ENCODE measurements at places on chromosomes 5 and 9.

DNA sequence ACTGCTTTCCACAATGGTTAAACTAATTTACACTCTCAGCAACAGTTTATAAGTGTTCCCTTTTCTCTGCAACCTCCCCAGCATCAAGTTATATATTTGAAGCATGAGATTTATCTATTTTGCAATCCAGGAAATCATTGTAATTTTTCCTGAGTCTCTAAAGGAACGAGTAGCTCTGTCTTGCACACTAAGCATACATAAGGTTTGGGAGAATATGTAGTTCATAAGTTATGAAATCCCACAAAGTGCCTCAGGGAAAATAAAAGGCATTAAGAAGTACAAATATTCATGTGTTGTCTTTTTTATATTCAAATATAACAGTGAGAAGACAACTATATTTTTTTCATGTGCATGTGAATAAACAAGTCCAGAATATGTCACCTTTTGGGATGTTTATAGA, 377.1 kb upstream of the RORB start:
- no peak for DNase-seq

GRCh38 chr5:15550502-15551112, 50.6 kb downstream of the FBXL7 start:
- no peak for DNase-seq

DNA sequence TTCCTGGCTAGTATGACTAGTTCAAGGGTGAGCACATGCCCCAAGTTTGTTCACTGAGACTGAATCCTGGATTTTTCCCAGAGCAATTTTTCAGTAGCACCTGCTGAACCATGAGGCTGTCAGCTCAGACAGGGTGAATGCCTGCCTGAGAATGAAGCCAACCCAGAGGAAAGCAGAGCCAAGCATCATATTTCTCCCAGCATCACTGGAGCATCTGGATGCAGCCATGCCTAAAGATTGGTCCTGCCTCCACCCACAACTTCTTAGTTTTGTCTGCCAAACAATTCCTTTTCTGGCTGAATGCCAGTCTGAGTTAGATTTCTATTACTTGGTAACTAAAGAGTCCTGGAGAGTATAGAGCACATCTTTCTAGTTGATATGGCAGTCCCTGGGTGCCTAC, 343.6 kb downstream of the CSNK1G3 start:
- DNase-seq: no peak

- DNase-seq: peak; percentile 85
These were observed 849 bp upstream of the MGAT1 start for GRCh38 chr5:180803181-180804128.

- no peak for DNase-seq
These were observed 18.7 kb downstream of the RAB14 start for GRCh38 chr9:121182989-121183388.

GRCh38 chr9:114314881-114315722, 7.8 kb upstream of the ORM1 start:
- DNase-seq: no peak

GRCh38 chr5:2128686-2129355, 246.1 kb upstream of the IRX4 start:
- DNase-seq: no peak

GRCh38 chr9:69397384-69398214, 72.6 kb downstream of the ENTREP1 start:
- no peak for DNase-seq

DNA sequence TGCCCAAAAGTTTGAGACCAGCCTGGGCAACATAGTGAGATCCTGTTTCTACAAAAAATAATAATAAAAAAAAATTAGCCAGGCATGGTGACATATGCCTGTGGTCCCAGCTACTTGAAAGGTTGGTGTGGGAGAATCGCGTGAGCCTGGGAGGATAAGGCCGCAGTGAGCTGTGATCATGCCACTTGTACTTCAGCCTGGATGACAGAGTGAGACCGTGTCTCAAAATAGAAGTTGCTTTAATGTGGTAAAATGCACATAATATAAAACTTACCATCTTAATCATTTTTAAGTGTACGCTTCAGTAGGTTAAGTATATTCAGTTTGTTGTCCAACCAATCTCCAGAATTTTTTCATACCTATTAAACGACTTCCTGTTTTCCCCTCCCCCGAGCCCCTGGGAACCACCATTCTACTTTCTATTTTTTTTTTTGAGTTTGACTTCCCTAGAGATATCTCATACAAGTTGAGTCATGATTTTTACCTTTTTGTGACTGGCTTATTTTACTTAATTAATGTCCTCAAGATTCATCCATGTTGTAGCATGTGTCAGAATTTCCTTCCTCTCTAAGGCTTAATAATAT, 120.1 kb upstream of the POC5 start:
- no peak for DNase-seq

DNA sequence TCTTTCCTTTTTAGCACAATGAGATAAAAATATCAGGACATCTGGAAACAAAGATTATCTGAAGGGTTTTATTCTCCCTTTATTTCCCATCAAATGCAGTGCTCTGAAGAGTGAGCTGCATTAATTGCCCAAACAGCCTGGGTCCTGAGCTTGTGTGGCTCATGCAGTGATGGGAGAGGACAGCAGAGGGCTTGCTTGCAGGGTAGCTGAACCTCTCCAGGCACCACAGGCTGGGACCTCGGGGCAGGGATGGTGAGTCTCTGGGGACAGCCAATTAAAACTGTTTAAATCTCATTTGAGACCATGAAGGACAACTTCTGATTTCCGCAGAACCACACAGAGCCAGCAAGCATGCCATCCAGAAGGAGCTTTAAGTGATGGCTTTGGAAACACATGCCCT, 71.2 kb downstream of the PLAC8L1 start:
- DNase-seq: no peak

DNA sequence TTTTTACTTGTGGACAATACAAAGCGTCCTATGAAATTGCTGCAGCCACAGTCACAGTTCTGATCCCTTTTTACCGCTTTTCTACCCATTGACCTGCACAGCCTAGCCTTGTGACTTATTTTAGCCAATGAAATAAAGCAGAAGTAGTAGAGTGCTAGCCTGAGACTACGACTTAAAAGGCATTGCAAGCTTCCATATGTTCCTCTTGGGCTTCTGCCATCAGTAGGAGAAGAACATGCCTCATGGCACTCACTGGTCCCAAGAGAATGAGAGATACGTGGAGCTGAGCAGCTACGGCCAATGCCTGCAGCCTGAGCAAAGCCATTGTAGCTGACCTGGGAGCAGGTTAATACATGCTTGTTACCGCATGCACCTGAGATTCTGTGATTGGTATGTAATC, 416.6 kb upstream of the CLINT1 start:
- no peak for DNase-seq

DNA sequence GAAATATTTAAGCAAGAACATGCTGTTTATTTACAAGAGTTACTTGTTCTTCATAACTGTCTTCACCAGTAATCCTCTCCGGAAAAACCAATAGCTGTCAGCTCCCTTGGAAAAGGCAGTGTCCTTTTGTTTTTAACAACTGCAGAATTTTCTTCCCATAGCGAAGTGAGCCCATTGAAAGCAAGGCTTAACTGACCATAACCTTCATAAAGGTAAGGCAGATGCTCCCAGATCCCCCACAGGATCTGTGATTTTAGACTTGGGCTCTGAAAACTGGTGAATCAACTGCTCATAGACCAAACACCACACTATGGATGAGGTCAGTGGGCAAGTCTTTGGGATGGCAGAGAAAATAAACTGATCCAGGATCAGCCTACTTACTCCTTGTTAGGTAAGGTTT, 155.0 kb downstream of the GLIS3 start:
- DNase-seq: no peak

GRCh38 chr9:135009794-135010585, 77.5 kb upstream of the OLFM1 start:
- DNase-seq: no peak

DNA sequence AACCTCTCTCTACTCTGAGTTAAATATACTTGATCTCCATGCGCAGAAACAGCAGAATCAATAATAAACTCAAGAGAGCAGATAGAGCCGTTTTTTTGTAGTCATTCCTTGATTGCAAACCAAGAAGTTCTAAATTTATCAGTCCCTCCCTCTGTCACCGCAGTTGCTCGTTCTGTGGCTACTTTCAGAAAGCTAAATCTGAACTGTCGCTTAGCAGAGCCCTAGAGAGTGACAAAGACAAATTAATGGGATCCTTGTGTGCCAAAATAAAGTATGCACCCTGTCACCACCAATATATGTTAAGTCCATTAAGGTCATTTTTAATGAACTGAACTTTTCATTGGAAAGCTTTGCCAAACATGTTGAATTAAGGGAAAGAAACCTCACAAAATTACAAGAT, 218.3 kb downstream of the ADAMTSL1 start:
- no peak for DNase-seq

DNA sequence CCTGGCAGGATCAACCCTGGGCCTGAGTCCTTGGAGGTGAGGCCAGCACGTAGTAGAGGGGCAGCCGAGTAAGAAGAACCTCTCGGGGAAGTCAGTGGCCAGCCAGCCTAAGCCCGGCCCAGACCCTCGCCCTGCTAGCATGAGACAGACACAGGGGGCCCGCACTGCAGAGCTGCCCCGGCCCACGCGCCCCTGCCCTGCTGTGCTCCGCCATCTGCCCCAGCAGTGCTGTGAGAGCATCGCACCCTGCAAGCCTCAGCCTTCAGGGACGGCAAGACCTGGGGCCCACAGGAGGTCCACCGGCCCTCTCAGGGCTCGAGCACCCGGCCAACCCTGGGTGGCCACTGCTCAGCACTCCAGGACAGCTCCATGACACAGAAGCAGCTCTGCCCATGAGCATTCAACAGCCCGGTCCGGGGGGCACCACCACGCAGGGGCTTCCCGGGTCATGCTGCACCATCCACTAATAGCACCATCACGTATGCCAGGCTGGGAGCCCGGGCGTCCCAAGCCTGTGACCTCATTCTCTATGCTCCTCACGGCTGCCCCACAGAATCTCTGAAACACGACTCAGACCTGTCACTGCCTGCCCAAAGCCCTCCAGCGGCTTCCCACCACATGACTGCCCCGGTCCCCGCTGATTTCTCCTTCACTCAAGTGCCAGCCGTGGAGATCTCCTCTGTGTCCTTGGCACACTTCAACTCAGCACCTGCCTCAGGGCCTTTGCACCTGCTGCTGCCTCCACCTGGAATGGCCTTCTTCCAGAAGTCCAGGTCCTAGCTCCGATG, 38.1 kb downstream of the ADAMTS2 start:
- DNase-seq: no peak

GRCh38 chr5:139147483-139148087, 50.6 kb downstream of the SIL1 start:
- DNase-seq: no peak

DNA sequence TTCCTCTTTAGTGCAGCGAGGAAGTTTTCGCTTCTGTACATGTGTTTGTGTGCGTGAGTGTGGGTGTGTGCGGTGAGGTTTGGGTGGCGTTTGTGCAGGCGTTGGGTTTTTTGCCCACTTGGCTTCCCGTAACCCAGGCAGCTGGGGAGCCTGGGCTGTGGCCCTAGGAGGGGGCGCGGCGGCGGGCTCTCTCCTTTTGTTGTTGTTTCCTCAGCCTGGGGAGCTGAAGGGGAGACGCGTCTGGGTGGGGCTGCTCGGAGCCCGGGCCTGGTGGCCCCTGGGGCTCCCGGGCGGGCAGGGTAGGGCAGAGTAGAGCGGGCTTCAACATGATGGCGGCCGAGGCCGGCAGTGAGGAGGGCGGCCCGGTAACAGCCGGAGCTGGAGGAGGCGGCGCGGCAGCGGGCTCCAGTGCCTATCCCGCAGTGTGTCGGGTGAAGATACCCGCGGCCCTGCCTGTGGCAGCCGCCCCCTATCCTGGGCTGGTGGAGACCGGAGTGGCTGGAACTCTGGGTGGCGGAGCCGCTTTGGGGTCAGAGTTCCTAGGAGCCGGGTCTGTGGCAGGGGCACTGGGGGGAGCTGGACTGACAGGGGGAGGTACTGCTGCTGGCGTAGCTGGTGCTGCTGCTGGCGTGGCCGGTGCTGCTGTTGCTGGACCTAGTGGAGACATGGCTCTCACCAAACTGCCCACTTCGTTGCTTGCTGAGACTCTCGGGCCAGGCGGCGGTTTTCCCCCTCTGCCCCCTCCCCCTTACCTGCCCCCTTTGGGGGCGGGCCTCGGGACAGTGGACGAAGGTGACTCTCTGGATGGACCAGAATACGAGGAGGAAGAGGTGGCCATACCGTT, 665 bp downstream of the RASA1 start:
- peak; percentile 41 for DNase-seq

DNA sequence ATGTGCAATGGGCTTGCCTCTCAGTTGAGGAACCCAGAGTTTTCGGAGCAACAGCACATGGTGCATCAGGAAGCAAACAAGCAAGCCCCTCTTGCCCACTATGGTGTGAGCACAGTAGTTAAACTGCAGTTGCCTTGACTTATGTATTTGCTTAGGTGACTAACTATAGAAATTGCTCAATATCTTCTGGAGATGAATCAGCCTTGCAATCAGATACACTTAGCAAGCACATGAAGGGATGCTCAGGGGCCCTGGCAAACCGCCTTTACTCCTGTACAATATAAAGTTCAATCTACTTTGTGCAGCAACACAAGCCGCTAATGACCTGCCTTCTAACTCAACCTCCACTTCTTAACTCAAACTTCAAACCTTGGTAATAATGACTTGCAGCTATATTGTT, 581.7 kb upstream of the RIOK2 start:
- no peak for DNase-seq

- no peak for DNase-seq
These were observed 27.3 kb upstream of the CEP72 start for GRCh38 chr5:584846-585245.

DNA sequence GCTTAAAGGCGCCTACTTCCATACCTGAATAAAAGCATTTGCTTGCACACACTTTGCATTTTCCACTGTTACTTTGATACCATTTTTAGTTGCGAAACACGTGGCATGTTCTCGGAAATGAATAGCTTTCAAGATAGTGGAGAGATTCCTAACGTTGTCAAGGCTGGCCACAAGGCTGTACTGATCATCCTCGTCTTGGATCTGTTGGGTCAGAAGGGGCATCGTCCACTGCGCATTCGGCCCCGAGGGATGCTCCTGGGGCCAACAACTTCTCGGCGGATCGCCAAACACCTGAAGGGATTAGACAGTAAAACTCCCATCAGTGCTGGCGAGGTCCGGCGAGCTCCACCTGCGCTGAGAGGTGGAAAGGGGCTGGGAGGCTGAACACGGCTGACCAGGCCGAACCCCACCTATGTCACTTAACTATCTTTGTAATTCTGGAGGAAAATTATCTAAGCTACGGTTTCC, 599 bp downstream of the RAD1 start:
- no peak for DNase-seq

GRCh38 chr9:112489039-112489546, 2.5 kb downstream of the KIAA1958 start:
- DNase-seq: no peak

GRCh38 chr5:162323466-162323865, 255.9 kb downstream of the GABRG2 start:
- DNase-seq: no peak

DNA sequence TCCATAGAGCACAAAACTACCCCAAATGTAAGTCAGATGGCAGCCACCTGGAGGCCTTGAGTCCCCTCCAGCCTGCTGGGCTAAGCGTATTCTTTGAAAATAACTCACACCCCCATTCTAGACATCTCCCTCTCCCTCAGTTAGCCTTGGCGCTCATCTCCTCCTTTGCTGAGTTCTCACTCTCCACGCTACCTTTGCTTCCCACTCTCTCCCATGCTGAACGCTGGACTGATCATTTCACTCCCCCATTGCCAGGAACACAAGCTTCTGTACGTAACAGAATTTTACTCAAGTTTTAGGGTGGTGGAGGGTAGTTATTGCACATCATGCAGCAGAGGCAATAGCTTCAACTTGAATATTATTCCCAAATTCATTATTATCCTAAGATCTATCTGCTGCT, 47.5 kb upstream of the HRH2 start:
- no peak for DNase-seq

- no peak for DNase-seq
These were observed 49.5 kb downstream of the APBA1 start for GRCh38 chr9:69622676-69623075.

Data from CD4-positive, alpha-beta T cell (primary cell).